NCI-H446 (cell line): ENCODE measurements at places on chromosomes 1 and 21.

DNA sequence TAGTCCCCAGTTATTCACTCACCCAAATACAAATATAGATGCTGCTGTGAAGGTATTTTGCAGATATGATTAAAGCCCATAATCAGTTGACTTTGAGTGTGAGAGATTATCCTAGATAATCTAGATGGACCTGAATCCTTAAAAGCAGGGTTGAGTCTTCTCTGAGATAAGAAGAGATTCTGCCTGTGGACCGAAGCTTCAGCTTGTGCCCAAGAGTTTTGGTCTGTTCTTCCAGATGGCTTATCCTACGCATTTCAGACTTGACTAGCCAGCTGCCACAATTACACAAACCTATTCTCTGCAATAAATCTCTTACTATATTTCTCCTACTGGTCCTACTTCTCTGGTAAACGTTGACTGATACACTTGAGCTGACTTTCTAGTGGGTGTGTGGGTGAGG lies 145.1 kb downstream of the KCNJ6 start:
- DNase-seq, result no peak

DNA sequence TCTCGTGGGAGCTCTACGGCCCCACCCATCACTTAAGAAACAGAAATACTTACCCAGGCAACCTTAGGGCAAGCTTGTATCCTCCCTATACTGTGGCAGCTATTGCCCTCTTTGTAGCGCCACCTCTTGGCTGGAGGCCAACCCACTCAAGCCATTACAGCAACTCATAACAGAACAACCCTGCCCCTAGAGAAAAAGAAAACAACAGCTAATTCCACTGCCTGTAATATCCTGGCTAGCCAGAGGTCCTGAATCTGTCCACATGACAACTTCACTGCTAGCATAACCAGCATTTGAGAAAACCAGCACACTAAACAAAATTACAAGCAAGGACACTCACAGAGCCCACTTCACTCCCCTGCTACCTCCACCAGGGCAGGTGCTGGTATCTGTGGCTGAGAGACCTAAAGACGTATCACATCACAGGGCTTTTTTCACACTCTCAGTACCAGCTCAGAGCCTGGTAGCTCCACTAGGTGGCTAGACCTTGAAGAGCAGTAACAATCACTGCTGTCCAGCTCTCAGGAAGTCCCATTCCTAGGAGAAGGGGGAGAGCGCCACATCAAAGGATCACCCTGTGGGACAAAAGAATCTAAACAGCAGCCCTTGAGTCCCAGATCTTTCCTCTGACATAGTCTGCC lies 14.5 kb upstream of the MX1 start:
- DNase-seq, result no peak

DNA sequence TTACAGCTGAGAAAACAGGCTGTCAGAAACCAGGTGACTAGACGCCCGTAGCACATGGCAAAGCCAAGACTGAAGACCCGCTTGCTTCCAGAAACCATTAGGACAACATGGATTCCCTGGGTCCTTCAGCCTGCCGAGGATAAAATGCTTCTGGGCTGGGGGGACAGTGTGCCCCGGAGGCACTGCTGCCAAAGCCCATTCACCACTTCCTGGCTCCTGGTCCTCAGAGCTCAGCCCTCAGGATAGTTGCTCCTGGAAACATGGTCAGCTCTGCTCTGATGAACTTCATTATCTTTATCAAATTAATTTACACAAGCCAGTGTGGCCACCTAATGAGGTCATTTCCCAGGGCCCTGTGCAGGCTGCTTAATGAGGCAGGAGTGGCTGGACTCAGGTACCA lies 41.1 kb upstream of the ACTL8 start:
- no peak for DNase-seq

DNA sequence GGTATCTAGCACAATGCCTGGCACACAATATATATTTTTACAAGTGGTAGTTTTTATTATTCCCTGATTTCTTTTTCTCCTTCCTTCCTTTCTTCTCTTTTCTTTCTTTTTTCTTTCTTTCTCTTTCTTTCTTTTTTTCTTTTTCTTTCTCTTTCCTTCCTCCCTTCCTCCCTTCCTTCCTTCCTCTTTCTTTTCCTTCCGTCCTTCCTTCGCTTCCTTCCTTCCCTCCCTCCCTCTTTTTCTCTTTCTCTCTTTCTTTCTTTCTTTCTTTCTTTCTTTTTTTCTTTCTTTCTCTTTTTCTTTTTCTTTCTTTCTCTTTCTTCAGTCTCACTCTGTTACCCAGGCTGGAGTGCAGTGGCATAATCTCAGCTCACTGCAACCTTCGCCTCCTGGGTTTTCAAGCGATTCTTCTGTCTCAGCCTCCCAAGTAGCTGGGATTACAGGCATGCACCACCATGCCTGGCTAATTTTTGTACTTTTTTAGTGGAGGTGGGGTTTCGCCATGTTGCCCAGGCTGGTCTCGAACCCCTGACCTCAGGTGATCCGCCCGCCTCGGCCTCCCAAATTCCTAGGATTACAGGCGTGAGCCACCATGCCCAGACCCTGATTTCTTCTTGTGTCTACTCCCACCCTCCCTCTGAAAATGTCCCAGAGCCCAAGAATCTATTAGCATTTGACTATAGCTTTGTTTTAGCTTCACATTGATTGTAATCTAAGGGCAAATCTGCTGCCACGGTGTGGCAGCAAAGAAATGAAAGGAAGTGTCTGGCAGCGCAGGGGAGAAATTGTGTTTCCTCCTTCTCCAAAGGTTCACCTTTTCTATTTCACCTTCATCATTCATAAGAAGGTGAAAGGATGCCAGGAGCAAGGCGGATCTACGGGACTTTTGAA lies 19.9 kb upstream of the ABCB10 start:
- no peak for DNase-seq
